CD4-positive, CD25-positive, alpha-beta regulatory T cell (primary cell): ENCODE measurements at places on chromosomes 5 and 9. TPM values are rescaled to one million over a fixed set of nuclear protein-coding genes. Genes with fewer than 3 reads are reported as not detected.

IL17B gene
- not detected for polyA plus RNA-seq

HMGXB3 gene
- 12.7 TPM for polyA plus RNA-seq

DNA sequence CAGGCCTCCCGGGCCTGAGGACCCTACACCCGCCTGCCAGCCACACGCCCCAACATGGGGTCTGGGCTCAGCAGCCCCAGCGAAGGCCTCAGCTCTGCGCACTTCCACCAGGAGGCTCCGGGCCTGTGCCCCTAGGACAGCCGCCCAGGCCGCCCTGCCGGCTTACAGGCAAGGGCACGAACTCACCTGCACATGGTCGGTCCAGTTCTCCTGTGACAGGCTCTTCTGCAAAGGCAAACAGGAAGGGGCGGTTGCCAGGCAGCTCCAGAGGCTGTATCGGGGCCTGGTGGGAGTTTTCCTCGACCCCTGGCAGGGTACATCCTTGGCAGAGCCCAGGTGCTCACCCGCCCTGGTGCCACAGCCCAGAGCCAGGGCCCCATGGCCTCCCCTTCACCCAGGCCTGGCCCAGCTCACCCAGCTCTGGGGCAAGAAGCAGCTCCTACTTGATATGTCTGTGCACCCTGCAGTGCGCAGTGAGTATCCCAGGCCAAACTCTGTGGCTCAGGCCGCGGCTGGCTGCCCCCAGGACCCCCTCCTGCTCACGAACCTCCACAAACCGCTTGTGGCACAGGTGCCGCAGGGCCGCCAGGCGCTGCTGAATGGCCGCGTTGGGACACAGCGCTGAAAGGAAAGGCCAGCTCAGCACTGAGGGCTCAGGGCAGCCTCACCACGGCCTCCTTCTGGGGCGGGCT is 52.2 kb upstream of the NRARP start:
- H3K27me3 ChIP-seq = no peaks in the 10 kb centered on the region
- no peak overlapping the region for H3K27ac ChIP-seq
- H3K36me3 ChIP-seq = no peaks in the 10 kb centered on the region
- no peak overlapping the region for H3K4me3 ChIP-seq

DNA sequence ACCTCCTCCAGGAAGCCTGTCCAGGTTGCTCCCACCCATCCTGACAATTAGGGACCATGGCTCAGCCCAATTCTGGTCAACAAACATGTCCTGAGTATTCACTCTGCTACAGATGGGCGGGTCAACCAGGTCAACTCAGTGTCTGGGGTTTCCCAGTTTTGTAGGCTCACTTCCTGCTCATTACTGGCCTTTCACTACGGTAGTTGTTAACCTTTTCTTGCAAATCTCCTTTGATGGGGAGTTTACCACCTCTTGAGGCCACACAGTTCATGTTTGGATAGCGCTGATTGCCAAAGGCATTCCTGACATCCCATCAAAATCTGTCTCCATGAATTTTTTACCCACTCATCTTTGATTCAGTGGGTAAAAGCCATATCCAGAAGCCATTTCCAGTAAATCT is 13.8 kb downstream of the TMEM8B start:
- H3K27me3 ChIP-seq = no peaks in the 10 kb centered on the region
- H3K4me3 ChIP-seq = no peak overlapping the region
- no peak overlapping the region for H3K27ac ChIP-seq
- DNase-seq = no peak
- peaks cover 2% of the 10 kb centered on the region for H3K4me1 ChIP-seq

IFNA7 gene
- polyA plus RNA-seq = not detected

DNA sequence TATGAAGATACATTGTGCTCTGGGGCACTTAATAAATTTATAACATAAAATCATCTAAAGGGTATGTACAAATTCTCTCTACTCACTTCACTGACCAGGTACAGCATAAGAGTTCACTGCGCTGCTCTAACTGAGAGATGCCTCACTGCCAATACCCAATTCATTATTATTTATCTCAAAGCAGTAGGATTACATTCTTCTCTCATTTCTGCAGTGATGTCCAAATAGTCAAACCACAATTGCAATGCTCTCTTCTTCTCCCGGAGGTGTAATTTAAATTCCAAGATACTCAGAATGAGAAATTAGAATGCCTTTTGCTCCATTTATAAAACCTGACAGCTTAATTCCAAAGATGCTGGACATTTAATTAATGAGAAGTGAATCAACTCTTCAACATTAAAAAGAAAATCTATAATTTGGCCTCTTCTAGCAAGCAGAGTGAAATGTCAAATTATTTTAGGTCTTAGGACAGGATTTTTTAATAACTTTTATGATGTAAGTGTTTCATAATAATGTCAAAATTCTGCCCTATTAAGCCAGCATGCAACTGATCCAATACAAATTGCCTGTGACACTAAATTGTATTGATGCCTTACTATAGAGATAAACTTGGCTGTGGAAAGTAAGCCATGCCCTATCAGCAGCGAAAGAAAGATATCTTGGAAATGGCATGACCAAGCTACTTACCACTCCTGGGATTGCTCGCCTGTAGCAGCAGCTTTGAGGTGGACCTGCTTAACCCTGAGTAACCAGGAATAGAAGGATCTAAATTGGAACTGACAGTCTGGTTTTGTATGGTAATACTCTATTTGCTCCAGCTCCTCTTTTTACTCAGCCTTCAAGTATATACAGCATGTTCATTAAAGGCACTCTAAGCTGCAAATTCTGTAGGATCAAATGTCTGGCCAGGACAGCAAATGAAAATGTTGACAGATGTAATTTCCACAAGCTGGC is 374.2 kb upstream of the TYRP1 start:
- no peaks in the 10 kb centered on the region for H3K36me3 ChIP-seq
- no peaks in the 10 kb centered on the region for H3K27me3 ChIP-seq
- no peak overlapping the region for H3K27ac ChIP-seq
- H3K4me3 ChIP-seq = no peak overlapping the region

OR1J2 gene
- not detected for polyA plus RNA-seq

C5orf46 gene
- not detected for polyA plus RNA-seq

DNA sequence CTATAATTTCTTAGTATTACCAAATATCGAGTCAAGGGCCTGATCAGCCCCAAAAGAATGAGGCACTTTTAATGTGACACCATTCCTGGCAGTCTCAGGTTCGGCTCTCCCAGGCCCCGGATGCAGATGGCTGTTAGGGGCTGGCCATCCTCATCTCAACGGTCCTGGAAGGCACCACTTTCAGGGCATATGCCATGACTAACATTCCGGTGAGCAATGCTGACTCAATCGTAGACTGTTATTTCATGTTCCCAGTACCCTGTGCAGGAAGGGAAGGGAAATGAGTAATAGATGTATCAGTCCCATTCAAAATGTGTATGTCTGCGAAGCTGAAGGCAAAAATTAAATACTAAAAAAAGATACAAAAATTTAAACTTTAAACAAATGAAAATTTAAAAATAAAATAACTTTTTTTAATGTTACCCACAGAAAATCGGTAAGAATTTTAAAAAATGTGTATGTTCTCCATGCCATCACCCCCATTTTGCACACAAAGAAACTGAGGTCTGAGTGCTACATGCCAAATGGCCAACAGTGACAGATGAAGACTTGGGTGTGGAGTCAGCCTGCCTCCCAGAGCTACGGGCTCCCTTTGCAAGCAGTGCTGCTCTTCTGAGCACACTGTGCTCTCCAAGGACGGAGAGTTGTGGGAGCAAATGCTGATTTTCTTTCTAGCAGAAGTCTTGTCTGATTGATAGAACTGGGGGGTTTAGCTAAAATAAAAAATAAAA is 79.0 kb downstream of the GLDC start:
- peak; percentile 52 for DNase-seq
- H3K27ac ChIP-seq = no peak overlapping the region
- H3K4me1 ChIP-seq = no peaks in the 10 kb centered on the region
- H3K36me3 ChIP-seq = no peaks in the 10 kb centered on the region

DNA sequence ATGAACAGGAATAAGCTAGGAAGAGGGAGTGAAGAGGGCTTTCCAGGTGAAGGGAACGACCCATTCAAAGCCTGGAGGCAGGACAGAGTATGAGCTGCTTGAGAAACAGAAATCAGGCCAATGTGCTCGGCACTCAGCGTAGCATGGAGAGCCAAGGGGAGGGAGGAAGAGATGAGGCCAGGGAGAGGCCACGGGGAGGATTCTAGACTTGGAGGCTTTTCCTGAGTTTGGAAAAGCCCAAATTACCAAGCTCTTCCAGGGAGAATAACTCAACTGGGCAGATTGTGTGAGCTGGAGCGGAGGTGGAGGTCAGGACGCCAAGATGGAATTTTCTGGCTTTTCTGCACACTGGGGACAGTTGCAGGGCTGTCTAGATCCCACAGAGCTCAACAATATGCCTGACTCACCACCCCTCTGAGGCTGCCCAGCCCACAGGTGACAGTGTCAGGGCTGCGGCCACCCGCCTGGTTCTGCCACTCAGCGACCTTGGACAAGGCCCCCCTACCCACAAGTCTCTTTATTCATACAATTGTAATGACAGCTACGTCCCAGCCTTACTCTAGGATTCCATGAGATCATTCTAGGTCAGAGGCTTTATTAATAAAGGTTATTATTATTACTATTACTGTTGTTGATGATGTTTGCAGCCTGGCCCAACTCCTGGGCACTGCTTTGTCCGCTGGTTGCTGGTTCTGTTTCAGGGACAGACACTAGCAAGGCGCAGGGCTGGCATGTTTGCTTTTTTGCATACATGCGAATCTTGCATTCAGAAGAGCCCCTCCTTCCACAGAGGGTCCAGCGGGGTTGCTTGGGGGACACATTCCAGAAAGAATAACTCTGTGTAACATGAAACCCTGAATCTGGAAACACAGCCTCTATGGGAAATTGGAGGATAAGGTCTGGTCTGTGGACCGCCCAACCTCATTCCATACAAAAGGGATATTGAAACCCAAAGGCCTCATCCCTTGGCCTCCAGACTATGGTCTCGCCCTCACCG is 9.4 kb upstream of the LMX1B start:
- H3K27ac ChIP-seq = no peak overlapping the region
- peaks cover 5% of the 10 kb centered on the region for H3K27me3 ChIP-seq
- no peak overlapping the region for H3K4me3 ChIP-seq
- DNase-seq = no peak
- no peaks in the 10 kb centered on the region for H3K4me1 ChIP-seq
- no peaks in the 10 kb centered on the region for H3K36me3 ChIP-seq

OSMR gene
- polyA plus RNA-seq = not detected

GRCh38 chr9:5112646-5113045 is 72.8 kb downstream of the INSL6 start:
- H3K27me3 ChIP-seq = no peaks in the 10 kb centered on the region
- no peak overlapping the region for H3K4me3 ChIP-seq
- peaks cover 5% of the 10 kb centered on the region for H3K36me3 ChIP-seq
- H3K27ac ChIP-seq = no peak overlapping the region
- no peak for DNase-seq
- no peaks in the 10 kb centered on the region for H3K4me1 ChIP-seq

FUBP3 gene
- 24.6 TPM for polyA plus RNA-seq

DNA sequence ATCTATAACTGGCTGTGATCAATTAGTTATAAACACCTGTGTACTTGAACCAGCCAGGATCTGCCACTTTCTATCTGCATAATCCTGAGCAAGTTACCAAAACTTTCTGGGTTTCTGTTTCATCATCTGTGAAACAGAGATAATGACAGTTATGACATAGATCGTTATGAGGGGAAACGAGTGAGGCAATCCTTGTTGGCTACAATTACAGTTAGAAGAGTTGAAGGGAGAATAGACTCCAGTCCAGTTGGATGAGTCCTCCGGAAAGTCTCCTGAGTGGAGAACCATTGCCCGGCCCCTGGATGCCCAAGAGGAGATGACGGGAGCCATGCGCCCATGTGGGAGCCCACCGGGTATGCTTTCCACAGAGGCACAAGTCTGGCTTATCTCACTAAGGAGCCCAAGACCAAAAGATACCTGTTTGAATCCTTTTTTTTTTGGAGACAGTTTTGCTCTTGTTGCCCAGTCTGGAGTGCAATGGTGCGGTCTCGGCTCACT is 4.5 kb downstream of the PDE6A start:
- no peaks in the 10 kb centered on the region for H3K4me1 ChIP-seq
- H3K4me3 ChIP-seq = no peak overlapping the region
- no peaks in the 10 kb centered on the region for H3K36me3 ChIP-seq
- no peak overlapping the region for H3K27ac ChIP-seq
- H3K27me3 ChIP-seq = peaks cover 4% of the 10 kb centered on the region

DNA sequence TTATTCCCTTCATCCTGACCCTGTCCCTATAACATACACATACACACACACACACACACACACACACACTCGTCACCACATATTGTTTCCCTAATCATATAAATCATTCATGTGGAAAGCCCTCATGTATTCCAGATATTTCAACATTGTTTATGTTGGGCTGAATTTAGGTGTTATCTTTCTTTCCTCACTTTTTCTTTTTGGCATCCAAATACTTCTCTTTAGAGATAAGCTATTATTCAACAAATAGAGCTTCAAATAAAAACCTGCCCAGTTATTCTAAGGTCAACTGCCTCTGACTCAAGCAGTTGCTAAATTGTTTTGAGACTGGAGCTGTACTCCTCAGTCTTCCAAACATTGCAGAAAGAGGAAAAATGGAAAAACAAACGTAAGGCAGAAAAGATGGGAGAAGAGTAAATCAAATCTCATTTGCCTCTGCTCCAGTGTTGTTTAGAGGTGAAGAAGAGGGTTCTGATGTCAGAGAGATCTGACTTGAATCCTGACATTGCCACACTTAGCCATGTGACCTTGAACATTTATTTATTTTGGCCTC is 215.7 kb downstream of the GAS1 start:
- no peaks in the 10 kb centered on the region for H3K27me3 ChIP-seq
- no peak for DNase-seq
- no peaks in the 10 kb centered on the region for H3K36me3 ChIP-seq
- H3K4me3 ChIP-seq = no peak overlapping the region
- no peaks in the 10 kb centered on the region for H3K4me1 ChIP-seq

DNA sequence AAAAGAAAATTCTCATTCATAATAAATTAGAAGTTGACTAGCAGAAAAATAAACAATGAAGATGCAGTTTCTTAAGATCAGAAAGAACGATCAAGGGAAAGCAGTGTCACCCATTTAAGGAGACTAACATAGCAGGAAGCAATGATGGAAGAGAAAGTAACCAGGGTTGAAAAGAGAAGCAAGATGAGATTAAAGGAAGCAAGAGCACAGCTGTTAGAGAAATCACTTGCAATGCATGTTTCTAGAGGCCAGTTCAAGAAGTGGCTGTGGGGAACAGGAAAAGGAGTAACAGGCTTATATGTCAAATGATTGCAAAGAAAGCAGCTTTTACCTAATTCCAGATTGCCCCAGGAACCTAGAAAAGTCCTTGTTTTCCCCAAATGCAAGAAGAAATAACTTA is 46.8 kb upstream of the SLC1A1 start:
- no peak overlapping the region for H3K4me3 ChIP-seq
- H3K27ac ChIP-seq = no peak overlapping the region
- DNase-seq = no peak
- H3K4me1 ChIP-seq = no peaks in the 10 kb centered on the region
- peaks cover 8% of the 10 kb centered on the region for H3K27me3 ChIP-seq
- H3K36me3 ChIP-seq = no peaks in the 10 kb centered on the region

GRCh38 chr9:113219186-113219936 is 1.7 kb downstream of the FKBP15 start:
- peaks cover 39% of the 10 kb centered on the region for H3K4me1 ChIP-seq
- H3K4me3 ChIP-seq = peak overlapping the region; percentile 87
- no peaks in the 10 kb centered on the region for H3K36me3 ChIP-seq
- no peak for DNase-seq
